Frontal cortex (tissue), 4 donors: ENCODE measurements at places on chromosomes 7 and 10. TPM values are rescaled to one million over a fixed set of nuclear protein-coding genes. Genes with fewer than 3 reads are reported as not detected.
A peak's percentile ranks its signal among the peaks of the same experiment; 100 is the strongest.

The MYL7 gene
- total RNA-seq = 1.6 TPM

- DNase-seq = no peak
These were observed 349.5 kb upstream of the ZNF32 start for GRCh38 chr10:43998021-43998809.

DNA sequence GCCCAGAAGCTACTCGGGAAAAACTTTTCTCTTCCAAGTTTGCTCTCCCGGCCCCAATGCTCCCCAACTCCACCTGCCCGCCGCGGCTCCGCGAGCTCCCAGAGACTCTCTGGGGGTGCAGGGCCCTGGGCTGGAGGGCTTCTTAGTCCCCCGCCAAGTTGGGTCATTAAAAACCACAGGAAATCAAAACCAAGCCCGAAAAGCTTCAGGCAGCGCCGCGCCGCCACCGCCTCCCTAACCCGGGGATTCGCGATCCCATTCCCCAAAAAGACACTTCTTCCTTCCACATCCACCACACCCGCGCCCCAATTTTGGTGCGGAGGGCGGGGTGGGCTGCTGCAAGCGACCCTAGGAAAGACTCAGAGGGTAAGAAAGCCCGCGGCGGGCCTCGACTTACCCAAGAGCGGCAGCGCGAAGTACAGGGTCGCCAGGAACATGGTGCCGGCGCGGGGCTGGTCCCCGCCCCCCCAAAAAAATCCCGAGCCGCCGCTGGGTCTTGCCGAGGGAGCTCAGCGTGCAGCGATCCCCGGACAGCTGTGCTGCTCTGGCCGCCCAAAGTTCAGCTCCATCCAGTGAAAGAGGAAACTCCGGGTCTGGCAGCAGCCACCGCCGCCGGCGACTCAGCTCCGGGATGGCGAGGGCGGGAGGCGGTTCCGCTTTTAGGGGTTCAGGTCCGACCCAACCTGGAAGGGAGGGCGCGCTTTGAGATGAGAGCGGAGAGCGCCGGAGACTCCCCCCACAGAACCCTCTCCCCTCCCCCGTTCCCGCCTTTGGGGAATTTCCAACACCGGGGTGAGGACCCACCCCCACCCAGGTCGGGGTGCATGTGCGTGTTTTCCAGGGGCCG lies 1.2 kb downstream of the GFRA1 start:
- DNase-seq = peak; percentile 31

The SKAP2 gene
- total RNA-seq = 11.0 TPM

The DYNC1I1 gene
- 157 TPM for total RNA-seq

GRCh38 chr7:139776486-139777132 lies 1.2 kb downstream of the HIPK2 start:
- DNase-seq = peak; percentile 58

The NDUFA5 gene
- 125 TPM for total RNA-seq
